ENCODE measurements at places on chromosomes 6 and 20.

GRCh38 chr6:70028926-70029325 is 162.6 kb downstream of the COL19A1 start:
- no peak for DNase-seq

DNA sequence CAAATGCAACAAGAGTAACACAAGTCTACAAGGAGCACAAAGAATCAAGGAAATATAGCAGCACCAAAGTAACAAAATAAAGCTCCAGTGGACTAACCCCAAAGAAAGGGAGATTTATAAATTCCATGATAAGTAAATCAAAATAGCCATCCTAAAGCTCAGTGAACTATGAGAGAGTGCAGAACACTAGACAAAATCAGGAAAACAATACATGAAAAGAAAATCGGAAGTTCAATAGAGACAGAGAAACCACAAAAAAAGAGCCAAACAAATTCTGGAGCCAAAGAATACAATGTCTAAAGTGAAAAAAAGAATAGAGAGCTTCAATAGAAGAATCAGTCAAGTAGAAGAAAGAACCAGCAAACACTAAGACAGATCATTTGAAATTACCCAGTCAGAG is 247.3 kb upstream of the TENT5A start:
- no peak for DNase-seq

DNA sequence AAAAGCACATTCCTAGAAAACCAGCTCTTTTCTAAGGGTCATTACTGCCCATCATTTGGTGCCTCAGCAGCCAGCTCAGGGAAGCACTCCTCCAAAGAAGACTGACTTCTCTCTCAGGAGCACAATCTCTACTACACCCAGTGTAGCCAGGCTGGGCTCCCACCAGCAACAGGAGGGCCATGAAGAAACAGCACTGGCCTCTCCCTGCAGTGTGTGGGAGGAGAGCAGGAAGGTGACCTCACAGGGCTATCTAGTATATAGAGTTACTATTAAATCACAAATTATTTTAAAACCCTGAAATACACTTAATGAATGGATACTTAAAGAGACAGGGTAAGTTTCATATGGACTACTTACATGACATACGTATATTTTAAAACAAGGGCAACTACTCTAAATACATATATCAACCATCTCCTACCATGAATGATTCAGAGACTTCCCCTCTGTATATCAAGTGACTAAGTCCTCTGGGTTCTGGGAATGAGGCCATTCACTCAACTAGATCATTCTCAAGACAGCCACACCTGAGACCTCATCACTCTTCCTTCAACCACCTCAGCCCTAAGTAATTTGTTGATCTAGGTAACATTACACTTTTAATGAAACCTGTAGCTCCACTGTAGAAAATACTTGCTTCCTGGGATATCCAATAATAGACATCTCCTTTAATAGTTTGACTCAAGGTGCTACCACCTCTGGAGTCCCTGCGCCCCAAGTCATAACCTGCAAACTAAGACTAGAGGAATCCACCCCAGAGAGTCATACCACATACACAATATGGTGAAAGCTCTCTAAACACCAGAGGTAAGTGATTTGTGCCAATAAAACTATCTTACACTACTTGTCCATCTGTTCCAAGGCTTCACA is 25.2 kb downstream of the TBX18 start:
- no peak for DNase-seq

- no peak for DNase-seq
Measured at GRCh38 chr6:52500238-52501129, 76.4 kb downstream of the TRAM2 start.

- peak; percentile 11 for DNase-seq
Measured at GRCh38 chr6:167141667-167142432, 15.9 kb downstream of the GPR31 start.

- peak; percentile 94 for DNase-seq
Measured at GRCh38 chr6:142395768-142396231, 94.0 kb downstream of the ADGRG6 start.

Data from endothelial cell of umbilical vein (primary cell).